Hypothalamus (tissue), 51 donors: ENCODE measurements at places on chromosomes 4 and X.
A peak's percentile ranks its signal among the peaks of the same experiment; 100 is the strongest.

DNA sequence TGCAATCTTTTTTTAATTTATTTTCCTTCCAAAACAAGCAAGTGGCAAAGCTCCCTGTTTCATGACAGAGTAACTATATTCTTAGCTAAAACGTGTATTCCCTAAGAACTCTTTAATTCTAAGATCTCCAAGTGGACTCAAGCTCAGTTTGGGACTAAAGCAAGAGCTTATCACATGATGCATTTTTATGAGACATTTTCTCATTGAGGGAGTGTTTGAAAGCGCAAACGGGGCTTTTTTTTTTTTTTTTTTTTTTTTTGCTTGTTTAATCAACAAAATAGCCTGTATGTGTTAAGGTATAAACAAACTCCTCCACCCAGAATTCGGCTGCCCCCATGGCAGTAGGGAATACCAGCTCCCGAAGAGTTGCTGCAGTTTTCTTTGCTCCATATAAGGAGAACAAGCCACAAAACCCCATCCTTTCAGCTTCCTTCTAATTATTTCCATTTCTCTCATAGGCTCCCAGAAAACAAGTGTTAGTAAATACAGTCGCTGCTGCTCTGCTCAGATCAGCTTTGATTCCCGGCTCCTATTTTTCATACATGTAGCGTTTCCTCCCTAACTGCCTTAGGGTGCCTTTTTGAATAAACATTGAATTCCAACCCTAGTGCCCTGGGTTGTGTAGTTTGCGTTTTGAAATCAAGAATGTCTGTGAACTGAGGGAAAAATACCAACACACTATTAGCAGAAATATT lies 669 bp upstream of the PPARGC1A start:
- no peak for DNase-seq

GRCh38 chr4:18439311-18439710 lies 417.8 kb upstream of the LCORL start:
- DNase-seq: no peak

GRCh38 chr4:5554376-5554775 lies 154.0 kb downstream of the EVC2 start:
- DNase-seq: no peak

DNA sequence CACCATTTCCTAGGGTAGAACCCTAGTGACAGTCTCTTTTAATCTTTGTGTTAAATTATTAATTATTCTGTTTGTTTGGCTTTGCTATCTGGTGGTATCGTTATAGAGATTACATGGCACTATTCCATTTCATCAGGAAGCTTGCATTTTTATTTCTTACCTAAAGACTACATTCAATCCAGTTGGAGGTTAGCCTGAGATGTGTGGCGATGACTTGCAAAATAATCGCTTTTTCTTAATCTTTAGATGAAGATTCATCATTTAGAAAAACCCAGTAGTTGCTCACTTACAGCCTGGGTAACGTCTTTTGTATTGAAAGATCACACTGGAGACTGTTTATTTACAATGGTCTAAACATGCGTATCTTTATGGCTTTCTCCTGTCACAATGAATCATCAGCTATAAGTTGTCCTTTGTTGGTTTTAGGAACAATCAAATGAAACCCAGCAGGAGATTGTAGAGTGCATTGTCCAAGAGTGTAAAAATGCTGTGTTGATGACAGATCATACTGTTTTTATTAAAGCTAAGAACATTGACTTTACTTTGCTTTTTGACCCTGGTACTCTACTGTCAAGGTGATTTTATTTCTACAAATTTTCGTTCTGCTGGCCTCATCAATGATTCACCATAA lies 281.7 kb upstream of the PITX2 start:
- no peak for DNase-seq

- no peak for DNase-seq
Measured at GRCh38 chr4:61298178-61298740, 98.1 kb downstream of the ADGRL3 start.

- no peak for DNase-seq
Measured at GRCh38 chrX:114532111-114532805, 51.6 kb upstream of the HTR2C start.

- DNase-seq: no peak
Measured at GRCh38 chr4:79917246-79917645, 155.8 kb downstream of the ANTXR2 start.

DNA sequence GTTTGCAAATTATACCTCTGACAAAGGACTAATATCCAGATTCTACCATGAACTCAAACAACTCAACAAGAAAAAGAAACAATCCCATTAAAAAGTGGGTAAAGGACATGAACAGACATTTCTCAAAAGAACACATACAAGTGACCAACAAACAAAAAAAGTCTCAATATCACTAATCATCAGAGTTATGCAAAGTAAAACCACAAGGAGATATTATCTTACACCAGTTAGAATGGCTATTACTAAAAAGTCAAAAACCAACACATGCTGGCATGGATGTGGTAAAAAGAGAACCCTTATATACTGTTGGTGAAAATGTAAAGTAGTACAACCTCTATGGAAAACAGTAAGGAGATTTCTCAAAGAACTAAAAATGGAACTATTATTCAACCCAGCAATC lies 234.4 kb downstream of the NKX6-1 start:
- no peak for DNase-seq

GRCh38 chr4:190020790-190021717 lies 6.0 kb downstream of the FRG2 start:
- DNase-seq: no peak

DNA sequence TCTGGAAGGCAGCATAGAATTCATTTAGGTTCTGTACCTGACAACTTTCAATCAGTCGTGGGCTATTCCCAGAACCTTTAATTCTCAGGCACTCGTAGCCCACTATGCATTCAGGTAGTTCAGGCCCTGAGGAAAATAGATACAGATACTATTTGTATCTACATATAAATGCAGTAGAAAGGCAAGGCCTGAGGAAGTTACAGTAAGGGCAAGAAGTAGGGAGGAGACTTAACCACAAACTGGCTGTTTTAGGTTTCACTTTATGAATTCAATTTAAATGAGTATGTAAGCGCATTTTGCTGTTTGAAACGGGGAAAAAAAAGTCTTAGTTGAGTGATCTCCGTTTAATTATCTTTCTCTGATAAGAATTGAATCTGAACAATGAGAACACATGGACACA lies 529.4 kb upstream of the ATOH1 start:
- DNase-seq: no peak

DNA sequence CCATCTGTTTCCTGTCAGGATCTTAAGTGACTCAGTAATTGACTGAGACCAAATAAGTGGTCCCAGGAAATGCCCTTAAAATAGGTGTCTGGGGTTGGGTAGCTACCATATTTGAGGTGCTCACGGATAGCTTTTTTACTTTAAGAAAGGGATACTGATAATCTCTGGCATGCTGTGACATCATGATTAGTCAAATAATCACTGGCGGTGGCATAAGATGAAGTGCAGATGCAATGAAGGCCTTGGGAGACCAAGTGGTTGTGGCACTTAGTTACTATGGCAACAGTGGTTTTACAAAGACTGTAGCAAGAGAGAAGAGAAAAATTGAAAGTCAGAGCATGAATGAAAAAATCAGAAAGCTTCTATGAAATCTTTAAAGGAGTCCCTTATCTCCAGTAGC lies 114.5 kb upstream of the SLIT2 start:
- DNase-seq: no peak

- no peak for DNase-seq
Measured at GRCh38 chr4:150656891-150657290, 74.9 kb downstream of the MAB21L2 start.

GRCh38 chrX:38578167-38578566 lies 16.8 kb downstream of the TSPAN7 start:
- no peak for DNase-seq

DNA sequence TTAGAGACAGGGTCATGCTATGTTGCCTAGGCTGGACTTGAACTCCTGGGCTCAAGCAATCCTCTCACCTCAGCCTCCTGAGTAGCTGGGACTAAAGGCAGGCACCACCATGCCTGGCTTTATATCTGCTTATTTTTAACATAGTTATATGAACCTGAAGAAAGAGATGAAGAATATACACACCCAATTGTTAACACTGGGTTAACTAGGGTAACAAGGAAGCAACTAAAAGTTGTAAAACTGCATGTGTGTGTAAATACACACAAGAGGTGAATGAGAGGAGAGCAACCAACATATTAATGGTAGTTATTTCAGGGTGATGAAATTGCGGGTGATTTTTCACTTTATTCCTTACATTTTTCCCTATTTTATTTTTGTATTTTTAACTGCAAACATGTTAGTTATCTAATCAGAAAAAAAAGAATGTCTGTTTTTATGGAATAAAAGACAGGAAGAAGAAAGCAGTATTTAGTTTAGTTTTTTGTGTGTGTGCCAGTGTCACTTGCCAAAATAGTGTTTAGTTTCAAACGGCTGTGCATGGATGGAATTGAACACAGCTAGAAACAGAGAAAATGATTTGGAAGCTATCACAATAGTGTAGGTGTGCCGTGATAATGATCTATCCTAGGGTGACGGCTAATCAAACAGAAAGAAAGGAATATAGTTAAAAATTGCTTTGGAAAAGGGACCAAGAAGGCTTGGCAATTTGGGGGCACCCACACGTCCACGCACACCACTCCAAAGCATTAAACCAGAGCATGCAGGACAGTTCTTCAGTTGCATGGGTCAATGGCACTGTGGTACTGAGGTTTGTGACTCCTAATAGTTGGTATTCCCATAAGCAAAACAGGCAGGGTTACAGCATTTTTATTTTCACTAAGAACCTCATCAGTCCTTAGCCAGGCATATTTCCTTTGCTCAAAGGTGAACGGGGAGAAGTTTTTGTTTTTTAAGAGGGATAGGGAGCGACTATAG lies 89.1 kb upstream of the KLHL13 start:
- no peak for DNase-seq

GRCh38 chr4:7876201-7876875 lies 63.3 kb downstream of the AFAP1 start:
- no peak for DNase-seq

DNA sequence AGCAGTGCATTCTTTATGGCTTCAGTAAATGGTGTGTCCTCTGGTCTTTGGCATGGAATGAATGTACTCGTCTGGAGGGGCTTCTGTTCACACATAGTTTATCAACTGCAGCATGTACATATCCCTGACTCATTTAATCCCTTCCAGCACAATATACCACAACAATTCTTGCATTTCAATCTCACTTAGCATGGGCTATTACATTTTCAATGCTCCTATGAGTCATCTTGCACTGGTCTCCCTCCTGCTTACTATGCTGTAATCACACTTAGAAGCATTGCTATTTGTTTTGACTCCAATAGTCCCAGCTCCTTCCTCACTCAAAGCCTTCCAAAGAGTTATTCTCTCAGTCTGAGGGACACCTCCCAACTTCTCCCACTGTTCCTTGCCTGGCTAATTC lies 180.9 kb upstream of the NUDT10 start:
- no peak for DNase-seq

DNA sequence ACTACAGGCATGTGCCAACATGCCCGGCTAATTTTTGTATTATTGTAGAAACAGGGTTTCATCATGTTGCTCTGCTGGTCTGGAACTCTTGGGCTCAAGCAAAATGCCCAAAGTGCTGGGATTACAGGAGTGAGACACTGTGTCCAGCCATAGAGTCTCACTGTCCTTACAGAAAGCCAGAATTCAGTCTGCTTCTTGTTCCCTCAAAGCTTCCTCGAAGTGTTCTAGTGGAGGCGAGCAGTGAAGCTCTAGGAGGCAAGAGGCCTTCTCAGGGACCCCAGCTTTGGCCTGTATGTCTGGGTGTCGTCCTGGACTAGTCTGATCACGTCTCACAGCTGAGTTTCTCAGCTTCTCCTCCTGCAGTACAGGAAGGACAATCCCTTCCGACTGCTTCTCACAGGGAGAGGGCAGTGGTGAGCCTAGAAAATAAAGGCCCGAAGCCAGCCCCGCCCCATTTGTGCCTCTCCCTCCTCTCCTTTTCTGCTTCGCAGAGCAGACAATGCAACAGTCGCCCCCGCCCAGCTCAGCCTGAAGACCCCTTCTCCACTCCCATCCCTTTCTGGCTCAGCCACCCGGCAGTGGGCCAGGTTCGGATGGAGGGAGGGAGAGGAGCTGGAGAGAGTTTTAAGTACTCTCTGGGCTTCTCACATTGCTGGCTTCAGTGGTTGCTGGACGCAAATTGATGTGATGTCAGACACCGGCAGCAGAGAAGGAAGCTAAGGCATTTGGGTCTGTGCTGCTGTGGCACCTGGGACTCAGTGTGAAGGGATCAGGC lies 11.1 kb upstream of the FAM3A start:
- DNase-seq: peak; percentile 71

GRCh38 chr4:137711502-137711901 lies 179.2 kb upstream of the PCDH18 start:
- DNase-seq: no peak
